ENCODE measurements at places on chromosomes 2 and 18. TPM values are rescaled to one million over a fixed set of nuclear protein-coding genes. Genes with fewer than 3 reads are reported as not detected.

The RNF181 gene
- total RNA-seq = 209 TPM

The C2orf15 gene
- not detected for total RNA-seq

The C2orf92 gene
- not detected for total RNA-seq

The GNLY gene
- total RNA-seq = not detected

The ESPNL gene
- 0.03 TPM for total RNA-seq

The ECEL1 gene
- total RNA-seq = not detected

The RNF125 gene
- 0.05 TPM for total RNA-seq

The SPHKAP gene
- total RNA-seq = not detected

The ICOS gene
- not detected for total RNA-seq

The ANKRD53 gene
- total RNA-seq = not detected

The EIF2AK2 gene
- 17.8 TPM for total RNA-seq

The GPAT2 gene
- total RNA-seq = not detected

The NYAP2 gene
- total RNA-seq = not detected

The CYP1B1 gene
- 21.1 TPM for total RNA-seq

The INSIG2 gene
- 5.7 TPM for total RNA-seq

The ABCA12 gene
- total RNA-seq = not detected

The HOXD12 gene
- not detected for total RNA-seq

The PTPRN gene
- total RNA-seq = not detected

The C2orf66 gene
- not detected for total RNA-seq

The HNMT gene
- not detected for total RNA-seq

The NPHP1 gene
- 2.5 TPM for total RNA-seq

The CCDC74B gene
- total RNA-seq = 3.9 TPM

The TMEM198 gene
- total RNA-seq = 5.9 TPM

The RAB6C gene
- total RNA-seq = not detected

The TTN gene
- total RNA-seq = under 0.01 TPM

The ALK gene
- not detected for total RNA-seq

The CKAP2L gene
- 19.9 TPM for total RNA-seq

The PTPN2 gene
- 23.3 TPM for total RNA-seq

The PRSS56 gene
- not detected for total RNA-seq

The HOXD3 gene
- 1.5 TPM for total RNA-seq

The AKAIN1 gene
- total RNA-seq = not detected

The TMEFF2 gene
- 2.2 TPM for total RNA-seq

The GKN1 gene
- total RNA-seq = not detected

The ANKRD62 gene
- not detected for total RNA-seq

The TUBB8B gene
- total RNA-seq = not detected

The OXER1 gene
- total RNA-seq = not detected

The IGFBP5 gene
- total RNA-seq = 3.8 TPM

The COLEC12 gene
- 28.2 TPM for total RNA-seq

The SLC30A3 gene
- total RNA-seq = not detected

The CBLN2 gene
- not detected for total RNA-seq

The SLC14A1 gene
- 35.8 TPM for total RNA-seq

The GPR45 gene
- total RNA-seq = not detected

The KIF5C gene
- total RNA-seq = 0.13 TPM

The DRC1 gene
- not detected for total RNA-seq

The MCM6 gene
- total RNA-seq = 57.1 TPM

The UPP2 gene
- not detected for total RNA-seq

The ITPRIPL1 gene
- total RNA-seq = 4.7 TPM

The AGXT gene
- total RNA-seq = not detected

Data from MG63 (cell line).